ENCODE measurements at places on chromosomes 1 and 21. TPM values are rescaled to one million over a fixed set of nuclear protein-coding genes. Genes with fewer than 3 reads are reported as not detected.

- no peaks in the 10 kb centered on the region for H3K27me3 ChIP-seq
- no peak for DNase-seq
- H3K36me3 ChIP-seq: no peaks in the 10 kb centered on the region
- peaks cover 25% of the 10 kb centered on the region for H3K4me1 ChIP-seq
- no peak overlapping the region for H3K4me3 ChIP-seq
These were observed 16.8 kb downstream of the UCK2 start for GRCh38 chr1:165844114-165844798.

Gene RGS18
- not detected for total RNA-seq

- H3K4me3 ChIP-seq: no peak overlapping the region
- H3K27ac ChIP-seq: no peak overlapping the region
- no peaks in the 10 kb centered on the region for H3K4me1 ChIP-seq
- H3K36me3 ChIP-seq: no peaks in the 10 kb centered on the region
- H3K27me3 ChIP-seq: no peaks in the 10 kb centered on the region
- DNase-seq: no peak
These were observed 127.7 kb upstream of the CAMK1G start for GRCh38 chr1:209455661-209456358.

GRCh38 chr1:113938192-113938591 is 9.1 kb downstream of the HIPK1 start:
- H3K4me1 ChIP-seq: no peaks in the 10 kb centered on the region
- no peak for DNase-seq

GRCh38 chr1:112923234-112923958 is 32.6 kb downstream of the SLC16A1 start:
- H3K4me3 ChIP-seq: no peak overlapping the region
- peaks cover 14% of the 10 kb centered on the region for H3K4me1 ChIP-seq
- H3K27ac ChIP-seq: no peak overlapping the region
- DNase-seq: no peak
- H3K36me3 ChIP-seq: no peaks in the 10 kb centered on the region

DNA sequence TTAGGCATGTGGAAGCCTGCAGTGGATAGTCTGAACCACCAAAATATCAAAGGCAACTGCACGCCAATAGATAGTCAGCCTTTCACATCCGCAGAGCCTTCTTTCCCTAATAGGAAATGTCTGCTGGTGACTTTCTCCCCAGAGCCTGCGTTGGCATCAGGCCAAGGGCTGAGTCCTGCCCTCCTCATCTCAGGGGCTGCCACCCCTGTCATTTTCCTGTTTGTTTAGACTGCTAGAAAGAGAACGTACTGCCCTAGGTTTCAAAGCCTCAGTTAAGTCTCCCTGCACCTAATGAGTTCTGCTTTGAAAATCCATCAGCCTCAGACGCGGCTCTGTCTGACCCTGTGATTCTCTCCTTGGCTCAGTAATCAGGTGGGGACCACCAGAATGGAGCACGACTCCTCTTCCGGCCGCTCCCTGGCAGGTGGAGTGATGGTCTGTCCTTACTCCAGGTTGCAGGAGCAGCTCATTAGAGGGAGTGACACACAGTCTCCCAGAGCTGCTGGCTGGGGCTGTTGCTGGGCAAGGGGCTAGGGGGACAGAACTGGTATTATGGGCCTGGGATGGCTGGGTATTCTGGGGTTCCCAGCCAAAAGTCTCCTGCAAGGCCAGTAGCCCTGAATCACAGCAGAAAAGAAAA is 27.3 kb downstream of the STUM start:
- H3K4me1 ChIP-seq: no peaks in the 10 kb centered on the region
- no peaks in the 10 kb centered on the region for H3K27me3 ChIP-seq
- no peak overlapping the region for H3K4me3 ChIP-seq
- H3K27ac ChIP-seq: no peak overlapping the region
- H3K36me3 ChIP-seq: no peaks in the 10 kb centered on the region

Gene CD1B
- not detected for total RNA-seq

Gene PKP1
- total RNA-seq: not detected

DNA sequence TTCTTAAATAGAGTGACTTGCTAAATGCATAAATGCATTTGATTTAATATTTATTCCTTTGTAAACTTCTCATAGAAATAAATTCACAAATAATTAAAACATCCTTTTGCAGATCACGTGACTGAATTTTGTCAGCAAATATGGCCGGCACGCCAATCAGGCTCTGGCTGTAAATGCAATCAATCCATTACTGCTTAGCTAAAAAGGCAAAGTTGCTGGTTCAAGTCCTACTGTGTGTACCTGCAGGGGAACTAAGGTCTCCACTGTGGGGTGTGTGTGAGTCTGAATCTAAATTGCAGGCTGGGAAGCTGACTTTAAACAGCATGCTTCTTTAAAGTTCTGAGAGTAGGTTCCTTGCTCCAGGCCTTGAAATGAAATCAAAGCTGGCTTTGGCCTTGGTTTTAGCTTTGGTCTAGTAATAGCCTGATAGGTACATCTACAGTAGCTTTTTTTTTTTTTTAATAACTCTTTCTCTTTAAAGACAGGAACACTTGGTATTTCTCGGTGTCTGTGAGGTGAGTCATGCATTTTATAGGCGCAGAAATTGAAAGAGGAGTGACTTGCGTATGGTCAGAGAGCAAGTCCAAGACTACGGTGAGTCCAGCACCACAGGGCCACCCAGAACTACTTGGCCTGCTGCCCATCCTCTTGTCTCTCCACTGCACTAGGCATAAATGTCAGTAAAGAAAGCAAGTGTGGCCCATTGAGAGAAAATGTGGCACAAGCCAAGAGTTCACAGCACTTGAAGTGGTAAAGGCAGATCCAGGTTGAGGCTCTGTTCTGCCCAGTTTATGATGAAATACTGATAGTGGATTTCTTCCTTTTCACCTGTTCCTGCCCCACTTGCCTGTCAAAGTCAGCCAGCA is 36.2 kb upstream of the LYST start:
- DNase-seq: no peak
- no peak overlapping the region for H3K4me3 ChIP-seq
- H3K4me1 ChIP-seq: peaks cover 5% of the 10 kb centered on the region
- no peaks in the 10 kb centered on the region for H3K36me3 ChIP-seq
- no peak overlapping the region for H3K27ac ChIP-seq

Data from Caco-2 (cell line).